ENCODE measurements at places on chromosomes 2 and 18.

- no peak for DNase-seq
Measured at GRCh38 chr2:51201295-51201694, 169.4 kb upstream of the NRXN1 start.

- DNase-seq, result no peak
Measured at GRCh38 chr2:211835695-211836094, 702.9 kb downstream of the ERBB4 start.

DNA sequence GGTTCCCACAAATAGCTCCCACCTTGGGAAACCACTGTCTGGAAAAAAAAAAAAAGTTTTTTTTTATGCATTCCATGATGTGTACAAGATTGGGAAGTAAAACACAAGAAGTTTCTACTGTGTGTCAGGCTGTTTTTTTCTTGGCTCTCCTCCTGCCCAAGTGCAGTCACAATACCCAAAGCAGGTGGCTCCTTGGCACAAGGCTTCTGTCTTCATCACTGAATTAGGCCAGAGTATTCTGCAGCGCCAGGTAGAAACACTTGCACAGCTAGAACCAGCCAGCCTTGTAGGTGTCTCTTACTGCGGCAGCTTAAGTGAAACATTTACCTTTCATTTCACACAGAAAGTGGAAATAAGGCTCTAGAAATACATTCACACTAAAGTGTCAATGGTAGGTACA is 23.8 kb upstream of the MAL start:
- DNase-seq, result no peak

DNA sequence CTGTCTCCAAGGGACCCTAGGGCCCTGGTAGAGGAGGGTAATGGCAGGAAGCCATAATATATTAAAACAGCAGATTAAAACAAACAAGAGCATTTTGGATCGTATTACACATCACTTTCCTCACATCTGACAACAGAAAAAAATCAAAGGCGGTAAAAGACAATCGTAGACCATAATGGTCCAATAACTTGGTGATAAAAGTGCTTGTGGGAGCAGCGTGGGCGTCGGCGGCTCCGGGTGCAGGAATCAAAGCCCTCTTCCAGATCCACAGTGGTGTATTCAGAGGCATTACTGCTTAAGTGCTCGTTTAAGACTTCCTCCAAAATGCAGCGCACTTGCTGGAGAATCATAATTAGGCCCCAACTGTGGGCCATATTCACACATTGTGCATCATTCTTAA is 68.0 kb downstream of the FECH start:
- DNase-seq, result no peak

- no peak for DNase-seq
Measured at GRCh38 chr2:74751981-74752851, 81.7 kb upstream of the HK2 start.

DNA sequence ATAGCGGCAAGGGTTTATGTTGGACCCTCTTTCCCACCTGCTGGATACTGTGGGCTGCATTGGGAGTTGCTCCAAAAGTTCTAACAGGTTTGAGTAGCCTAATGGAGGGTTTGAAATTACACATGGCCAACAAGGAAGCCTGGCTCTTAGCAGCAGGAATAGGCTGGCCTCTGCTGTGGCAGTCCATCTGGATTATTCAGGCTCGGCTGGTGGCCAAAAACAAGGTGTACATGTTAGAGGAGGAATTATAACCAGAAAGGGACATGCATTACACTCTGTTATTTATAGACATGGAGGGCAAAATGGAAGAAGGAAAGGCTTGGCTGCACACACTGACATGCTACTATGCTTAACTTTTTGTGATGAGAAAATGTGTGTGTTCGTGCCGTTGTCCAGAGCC is 61.1 kb upstream of the NRXN1 start:
- no peak for DNase-seq

DNA sequence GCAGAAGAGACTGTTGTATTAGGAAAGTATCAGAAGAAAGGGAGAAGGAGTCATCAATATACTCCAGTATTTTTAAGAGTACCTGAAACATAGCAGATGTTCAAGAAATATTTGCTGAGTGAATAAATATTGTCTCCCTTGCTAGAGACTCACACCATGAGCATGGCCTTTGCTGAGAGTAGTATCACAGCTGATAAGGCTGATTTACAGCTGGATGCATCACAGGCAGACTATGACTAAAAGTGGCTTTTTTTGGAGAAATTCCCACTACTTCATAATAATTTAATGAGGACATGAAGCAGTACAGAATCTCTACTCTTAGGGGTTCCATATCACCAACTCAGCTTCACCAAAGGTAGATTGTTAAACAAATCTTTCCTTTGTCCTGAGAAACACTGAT is 373.3 kb downstream of the RBM43 start:
- no peak for DNase-seq

GRCh38 chr2:189818249-189819038 is 34.2 kb downstream of the PMS1 start:
- DNase-seq, result no peak

DNA sequence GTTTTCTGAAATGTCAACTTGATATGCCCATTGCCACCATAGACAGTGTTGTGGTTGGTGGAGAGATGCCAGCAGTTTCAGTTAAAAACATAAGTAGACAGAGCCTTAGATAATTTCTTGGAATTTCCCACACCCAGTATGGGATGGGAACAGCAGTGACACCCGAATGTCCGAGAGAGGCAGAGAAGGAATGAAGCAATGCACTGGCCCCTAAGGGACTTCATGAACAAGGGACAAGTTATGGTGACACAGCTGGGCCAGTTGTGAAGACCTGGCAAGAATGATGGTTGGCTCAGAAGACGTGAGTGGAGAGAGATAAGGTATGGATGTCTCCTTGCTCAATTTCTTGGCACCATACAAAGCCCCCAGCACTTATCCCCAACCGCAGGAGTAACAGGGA is 165.2 kb upstream of the APCDD1 start:
- DNase-seq, result no peak

DNA sequence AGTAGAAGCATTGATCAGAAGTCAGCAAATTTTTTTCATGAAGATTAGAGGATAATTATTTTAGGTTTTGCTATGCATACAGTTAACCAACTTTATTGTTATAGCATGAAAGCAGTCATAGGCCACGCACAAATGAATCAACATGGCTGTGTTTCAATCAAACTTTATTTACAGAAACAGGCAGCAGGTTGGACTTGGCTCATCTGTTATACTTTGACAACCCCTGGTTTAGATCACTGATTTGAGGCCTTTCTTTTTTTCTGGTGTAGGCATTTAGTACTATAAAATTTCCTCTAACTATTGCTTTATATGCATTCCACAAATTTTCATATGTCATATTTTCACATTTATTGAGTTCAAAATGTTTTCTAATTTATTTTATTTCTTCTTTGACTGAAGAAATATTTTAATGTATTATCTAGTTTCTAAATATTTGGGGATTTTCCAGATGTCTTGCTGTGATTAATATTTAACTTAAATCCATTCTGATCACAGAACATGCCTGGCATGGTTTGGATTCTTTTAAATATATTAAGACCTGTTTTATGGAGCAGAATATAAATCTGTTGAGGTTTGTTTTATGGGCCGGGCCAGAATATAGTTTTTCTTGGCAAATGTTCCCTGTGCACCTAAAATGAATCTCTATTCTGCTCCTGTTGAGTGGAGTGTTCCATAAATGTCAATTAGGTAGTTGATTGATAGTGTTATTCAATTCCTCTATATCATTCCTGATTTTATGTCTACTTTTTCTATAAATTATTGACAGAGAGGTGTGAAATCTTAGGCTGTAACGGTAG is 116.3 kb upstream of the KLHL29 start:
- DNase-seq, result no peak

DNA sequence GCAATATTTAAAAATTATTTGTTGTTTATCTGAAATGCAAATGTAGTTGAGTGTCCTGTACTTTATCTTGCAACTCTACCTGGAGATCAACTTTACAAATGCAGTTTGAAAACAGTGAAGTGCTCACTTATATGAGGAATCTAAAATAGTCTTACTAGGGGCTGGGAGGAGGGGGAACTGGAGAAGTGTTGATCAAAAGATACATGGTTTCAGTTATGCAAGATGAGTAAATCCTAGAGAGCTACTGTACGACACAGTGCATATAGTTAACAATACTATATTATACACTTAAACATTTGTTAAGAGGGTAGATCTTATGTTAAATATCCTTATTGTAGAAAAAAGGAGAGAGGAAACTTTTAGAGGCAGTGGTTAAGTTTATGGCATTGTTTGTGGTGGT is 241.9 kb downstream of the BCL11A start:
- no peak for DNase-seq
